ENCODE measurements at places on chromosomes 13 and 19.

GRCh38 chr19:778910-779653 lies 18.2 kb upstream of the PTBP1 start:
- no peak for DNase-seq

DNA sequence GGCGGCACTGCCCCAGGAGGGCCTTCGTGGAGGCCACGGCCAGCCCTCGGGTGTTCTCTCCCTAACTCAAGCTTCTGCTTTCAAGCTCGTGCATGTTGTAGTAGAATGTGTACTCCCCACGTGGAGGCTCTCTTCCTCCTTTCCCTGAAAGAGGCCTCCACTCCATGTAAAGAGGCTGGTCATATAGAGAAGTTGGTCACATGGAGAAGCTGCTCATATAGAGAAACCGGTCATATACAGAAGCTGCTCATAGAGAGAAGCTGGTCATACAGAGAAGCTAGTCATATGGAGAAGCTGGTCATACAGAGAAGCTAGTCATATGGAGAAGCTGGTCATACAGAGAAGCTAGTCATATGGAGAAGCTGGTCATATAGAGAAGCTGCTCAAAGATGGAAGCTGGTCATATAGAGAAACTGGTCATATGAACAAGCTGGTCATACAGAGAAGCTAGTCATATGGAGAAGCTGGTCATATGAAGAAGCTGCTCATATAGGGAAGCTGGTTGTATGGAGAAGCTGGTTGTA lies 152.5 kb downstream of the COL4A1 start:
- DNase-seq = no peak

GRCh38 chr19:14404312-14404711 lies 14.8 kb downstream of the DDX39A start:
- DNase-seq = no peak

DNA sequence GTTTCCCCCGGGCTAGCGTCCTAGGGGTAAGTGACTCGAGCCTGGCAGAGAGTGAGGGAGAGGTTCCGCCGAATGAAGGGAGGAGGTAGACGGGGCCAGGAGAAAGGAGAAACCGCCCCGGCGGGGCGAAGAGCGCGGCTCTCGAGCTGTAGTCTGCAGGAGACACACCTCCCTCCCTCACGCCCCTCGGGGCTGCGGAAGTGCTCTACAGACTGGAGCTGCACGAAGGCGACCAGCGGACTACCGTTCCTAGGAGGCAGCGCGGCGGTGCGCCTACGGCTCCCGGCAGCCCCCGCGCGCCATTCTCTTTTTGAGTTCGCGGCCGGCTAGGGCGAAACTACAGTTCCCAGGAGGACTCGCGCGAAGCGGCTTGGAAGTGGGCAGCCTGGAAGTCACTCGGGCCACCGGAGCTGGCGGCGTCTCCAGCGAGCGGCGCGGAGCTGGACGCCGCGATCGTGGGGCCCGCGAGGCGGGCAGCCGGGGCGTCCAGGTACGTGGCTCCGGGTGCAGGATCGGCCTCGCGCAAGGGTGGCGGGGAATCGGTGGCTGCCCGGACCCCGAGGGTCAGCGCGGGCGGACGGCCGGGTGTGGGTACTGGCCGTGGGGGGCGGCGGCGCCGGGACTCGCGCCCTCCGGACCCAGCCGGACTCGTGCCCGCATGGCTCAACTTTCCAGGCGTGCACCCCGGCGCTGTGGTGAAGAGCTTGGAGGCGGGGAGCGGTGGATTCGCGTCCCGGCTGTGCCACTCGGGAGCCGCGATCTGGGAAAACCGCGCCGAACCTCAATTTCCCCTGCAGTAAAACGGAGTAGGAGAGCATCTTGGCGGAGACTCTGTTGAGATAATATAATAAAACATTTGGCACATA lies at the start of gene SIPA1L3:
SIPA1L3 (plus strand) TSS at position 340 of the 866 bp plus-strand sequence. CDS start 174,358 bp downstream, outside the sequence.
- peak; percentile 84 for DNase-seq

DNA sequence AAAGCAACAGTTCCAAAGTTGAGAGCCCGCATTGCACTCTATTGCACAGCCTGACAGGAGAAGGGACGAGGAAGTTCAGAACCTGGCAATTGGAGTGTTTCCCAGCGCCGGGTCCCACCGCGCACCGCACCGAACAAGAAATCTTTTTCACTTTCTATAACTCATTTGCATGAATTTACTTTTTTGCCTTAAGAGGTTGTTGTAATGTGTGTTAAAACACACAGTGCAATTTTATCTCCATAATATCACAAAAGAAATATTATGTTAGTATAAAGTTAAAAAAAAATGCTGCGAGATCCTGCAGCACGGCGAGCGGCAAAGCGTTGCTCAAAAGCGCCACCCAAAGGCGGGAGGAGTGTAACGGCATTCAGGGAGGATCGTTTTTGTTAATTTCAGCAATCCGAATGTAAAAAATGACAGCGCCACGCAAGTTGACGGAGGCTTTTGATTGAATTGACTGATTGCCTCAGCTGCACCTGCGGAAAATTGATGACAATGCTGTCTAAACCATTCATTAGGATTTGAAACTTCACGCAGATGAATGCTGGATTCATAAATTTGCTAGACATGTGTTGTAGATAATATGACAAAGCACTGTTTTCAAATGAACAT lies 303.6 kb upstream of the ZNF507 start:
- DNase-seq = no peak

GRCh38 chr13:51373451-51373850 lies 34.0 kb downstream of the SERPINE3 start:
- no peak for DNase-seq

GRCh38 chr19:1090731-1091543 lies 4.2 kb downstream of the POLR2E start:
- DNase-seq = no peak

DNA sequence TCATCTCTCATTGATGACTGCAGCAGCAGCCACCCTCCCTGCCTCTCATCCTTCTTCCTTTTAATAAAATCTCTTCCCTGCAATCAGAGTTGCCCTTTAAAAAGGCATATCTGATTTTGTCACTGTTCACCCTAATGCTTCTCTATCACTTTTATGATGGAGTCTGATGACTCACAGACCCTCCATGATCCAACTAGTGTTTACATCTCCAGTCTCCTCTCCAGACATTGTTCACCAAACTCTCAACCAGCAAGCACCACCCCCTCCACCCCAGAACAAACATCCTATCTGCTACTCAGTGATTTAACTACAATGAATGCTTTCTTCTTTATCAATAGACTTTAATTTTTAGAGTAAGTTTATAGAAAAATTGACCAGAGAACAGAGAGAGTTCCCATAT lies 59.5 kb downstream of the TNFSF11 start:
- DNase-seq = no peak

GRCh38 chr19:19654441-19654840 lies 9.0 kb downstream of the ATP13A1 start:
- DNase-seq = no peak

GRCh38 chr19:43594710-43595604 lies 977 bp downstream of the IRGQ start:
- DNase-seq = peak; percentile 54

GRCh38 chr13:103351035-103351828 lies 285.0 kb upstream of the SLC10A2 start:
- DNase-seq = no peak

GRCh38 chr19:47456721-47457474 lies 14.8 kb downstream of the SLC8A2 start:
- no peak for DNase-seq

DNA sequence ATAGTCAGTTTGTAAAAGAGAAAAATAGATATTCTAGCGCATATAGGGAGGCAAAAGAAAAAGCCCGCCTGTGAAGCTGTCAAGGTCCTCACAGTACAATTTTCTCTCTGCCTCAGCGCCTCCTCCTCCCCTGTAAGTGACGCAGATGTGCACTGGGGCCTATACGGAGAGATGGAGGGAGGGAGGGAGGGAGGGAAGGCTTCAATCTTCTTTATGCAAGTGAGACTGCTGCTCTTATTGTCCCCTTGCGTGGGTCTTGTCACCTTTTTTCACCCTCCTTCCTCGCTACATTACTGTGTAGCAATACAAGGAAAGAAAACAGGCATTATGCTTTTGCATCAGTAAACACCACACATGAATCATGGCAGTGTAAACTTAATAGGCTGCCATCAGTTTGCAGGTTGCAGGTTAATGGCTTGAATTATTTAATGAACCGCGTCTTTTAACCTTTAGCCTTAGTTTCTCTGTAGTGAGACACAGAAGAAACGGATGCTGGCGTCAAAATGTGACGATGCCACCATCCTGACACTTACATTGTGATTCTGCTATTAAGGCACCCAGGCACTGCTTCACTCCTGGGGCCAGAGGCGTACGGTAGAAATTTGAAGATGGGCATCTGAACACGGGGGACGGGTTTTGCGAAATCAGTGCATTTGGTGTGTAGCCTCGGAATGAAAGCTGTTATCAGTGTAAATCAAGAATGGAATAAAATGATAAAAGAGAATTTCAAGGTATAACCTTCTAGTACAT lies at the start of gene KLHL1:
KLHL1 (minus strand) TSS at position 97 of the 750 bp plus-strand sequence. CDS start 753 bp downstream, outside the sequence.
- no peak for DNase-seq

GRCh38 chr19:41031916-41032315 lies 40.8 kb downstream of the CYP2B6 start:
- no peak for DNase-seq

- DNase-seq = no peak
Observed at GRCh38 chr13:31674051-31674450, 65.3 kb upstream of the RXFP2 start.

DNA sequence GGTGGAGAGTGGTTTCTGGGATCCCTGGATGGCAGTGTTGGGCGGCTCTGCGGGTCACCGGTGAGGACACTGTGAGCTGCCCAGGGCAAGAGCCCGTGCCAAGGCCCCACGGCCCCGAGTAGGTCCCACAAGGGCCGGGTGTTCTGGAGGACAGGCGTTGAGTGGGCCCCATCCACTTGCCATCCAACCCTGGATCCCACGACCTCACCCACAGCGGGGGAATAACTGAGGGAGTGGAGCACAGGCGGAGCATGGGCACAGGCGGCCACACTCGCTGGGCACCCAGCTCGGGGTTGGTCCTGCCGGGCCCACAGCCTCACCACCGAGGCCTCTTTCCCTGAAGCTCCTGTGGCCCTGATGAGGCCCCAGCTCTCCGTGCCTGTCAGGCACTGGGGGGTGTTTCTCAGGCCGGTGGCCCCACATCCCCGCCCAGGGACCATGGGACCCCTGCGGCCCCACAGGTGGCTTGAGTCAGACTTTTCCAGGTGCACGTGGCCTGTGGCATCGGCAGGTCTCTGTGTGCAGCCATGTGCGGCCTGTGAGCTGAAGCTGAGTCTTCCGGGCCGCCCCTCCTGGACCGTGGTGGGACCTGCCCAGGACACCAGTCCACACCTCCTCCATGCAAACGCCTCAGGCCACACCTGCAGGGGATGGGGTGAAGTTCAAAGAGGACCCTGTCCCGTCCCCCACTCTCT lies 16.6 kb downstream of the TMEM255B start:
- no peak for DNase-seq

DNA sequence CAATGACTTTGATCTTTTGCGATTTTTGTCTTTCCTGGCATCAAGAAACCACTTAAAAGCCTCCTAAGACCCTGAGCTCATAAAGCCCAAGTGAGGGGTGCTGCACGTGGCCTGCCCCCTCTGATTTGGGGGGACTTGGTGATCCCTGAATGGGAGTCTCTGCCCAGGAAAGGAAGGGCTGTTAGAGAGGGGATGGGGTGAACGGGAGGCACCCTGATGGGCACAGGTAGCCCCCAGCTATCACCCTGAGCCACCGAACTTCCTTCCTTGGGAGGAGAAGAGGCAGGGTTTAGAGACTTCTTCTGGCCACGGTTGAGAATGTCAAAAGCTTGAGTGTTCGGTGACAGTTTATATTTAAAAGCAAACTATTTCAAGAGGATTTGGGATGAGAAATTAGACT lies 305.5 kb downstream of the ZNF536 start:
- no peak for DNase-seq

DNA sequence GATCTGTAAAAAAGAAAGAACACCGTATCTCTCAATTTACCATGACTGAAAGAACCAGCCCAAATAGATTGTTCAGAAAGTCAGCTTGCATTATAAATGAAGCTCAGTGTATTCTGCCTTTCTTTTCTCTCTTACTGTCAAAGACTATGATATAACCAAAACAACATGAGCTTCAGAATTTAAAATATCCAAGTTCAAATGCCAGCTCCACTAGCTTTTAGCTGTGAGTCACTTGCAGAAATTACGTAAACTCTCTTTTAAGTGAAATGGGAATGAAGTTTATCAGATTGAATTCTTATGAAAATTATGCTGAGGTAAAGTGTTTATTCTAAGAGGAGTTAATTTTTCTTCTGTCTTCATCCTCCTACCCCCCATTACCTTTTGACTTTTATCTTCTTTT lies 20.0 kb upstream of the POSTN start:
- DNase-seq = no peak

GRCh38 chr13:41548031-41548430 lies 90.7 kb downstream of the RGCC start:
- no peak for DNase-seq

DNA sequence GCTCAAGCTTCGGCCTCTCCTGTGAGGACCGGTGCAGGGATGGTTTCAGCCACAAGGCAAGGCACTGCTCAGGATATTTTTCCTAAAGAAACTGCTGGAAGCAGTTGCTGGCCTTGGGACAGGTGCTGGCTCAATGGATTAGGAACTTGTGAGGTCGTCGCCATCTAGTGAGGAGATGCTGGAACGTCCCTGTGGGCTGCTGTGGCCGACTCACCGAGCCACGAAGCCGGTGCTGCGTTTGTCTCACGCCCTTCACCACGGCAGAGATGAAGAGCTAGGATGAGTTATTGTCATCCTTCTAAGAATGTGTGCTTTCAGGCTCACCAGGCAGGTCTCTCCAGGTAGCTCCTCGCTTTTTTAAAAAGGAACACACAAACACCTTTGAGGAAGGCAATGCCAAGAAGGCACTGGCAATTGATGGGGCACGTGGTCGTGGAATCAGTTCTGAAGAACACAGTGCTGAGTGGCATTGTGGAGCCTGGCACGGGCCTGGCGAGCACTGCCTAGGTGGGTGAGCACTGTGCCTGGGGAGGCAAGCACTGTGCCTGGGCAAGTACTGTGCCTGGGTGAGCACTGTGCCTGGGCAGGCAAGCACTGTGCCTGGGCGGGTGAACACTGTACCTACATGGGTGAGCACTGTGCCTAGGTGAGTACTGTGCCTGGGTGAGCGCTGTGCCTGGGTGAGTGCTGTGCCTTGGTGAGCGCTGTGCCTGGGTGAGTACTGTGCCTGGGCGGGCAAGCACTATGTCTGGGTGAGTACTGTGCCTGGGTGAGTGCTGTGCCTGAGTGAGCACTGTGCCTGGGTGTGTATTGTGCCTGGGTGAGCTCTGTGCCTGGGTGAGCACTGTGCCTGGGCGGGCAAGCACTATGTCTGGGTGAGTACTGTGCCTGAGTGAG lies 140.4 kb downstream of the TEX29 start:
- DNase-seq = no peak

Measured in activated CD8-positive, alpha-beta memory T cell treated with anti-CD3 and anti-CD28 coated beads for 48 hours (primary cell).